ENCODE measurements at places on chromosomes 11 and 22.
A peak's percentile ranks its signal among the peaks of the same experiment; 100 is the strongest.

GRCh38 chr11:58577555-58578135, 1.2 kb upstream of the ZFP91 start:
- peak; percentile 58 for DNase-seq

DNA sequence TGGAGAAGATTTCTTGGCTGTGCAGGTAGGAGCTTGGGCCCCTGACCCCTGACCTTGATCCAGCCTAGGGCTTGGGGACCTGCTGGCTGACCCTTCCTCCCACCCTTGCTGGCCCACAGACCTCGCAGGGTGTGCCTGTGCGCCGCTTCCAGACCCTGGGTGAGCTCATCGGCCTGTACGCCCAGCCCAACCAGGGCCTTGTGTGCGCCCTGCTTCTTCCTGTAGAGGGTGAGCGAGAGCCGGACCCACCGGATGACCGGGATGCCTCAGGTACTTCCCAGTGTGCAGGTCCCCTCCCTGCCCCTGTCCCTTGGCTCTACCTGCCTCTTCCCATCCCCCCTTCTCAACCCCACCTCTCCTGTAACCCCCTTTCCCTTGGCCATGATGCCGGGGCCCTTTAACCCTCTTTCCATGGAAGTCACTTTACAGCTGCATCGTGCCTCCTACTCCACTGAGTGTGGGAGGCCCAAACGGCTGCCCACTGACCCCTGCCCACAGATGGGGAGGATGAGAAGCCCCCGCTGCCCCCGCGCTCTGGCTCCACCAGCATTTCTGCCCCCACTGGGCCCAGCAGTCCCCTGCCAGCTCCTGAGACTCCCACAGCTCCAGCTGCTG, 3.8 kb downstream of the INPPL1 start:
- DNase-seq = no peak

DNA sequence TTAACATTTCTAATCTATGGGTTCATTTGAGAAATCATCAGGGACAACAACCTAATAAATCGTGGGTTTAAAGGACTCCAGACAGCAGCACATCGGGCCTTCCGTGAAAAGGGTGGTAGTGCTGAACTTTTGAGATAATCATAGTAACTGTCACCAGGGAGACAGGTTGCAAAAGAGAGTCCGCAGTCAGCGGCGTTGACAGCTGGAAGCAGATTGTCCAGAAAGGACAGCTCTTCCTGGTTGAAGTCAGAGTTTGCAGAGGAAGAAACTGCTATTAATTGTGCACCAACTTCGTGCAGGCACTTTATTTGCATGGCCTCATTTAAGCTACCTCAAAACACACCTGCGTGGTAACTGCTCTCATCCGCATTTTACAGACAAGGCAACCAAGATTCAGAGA, 20.5 kb upstream of the ISX start:
- DNase-seq = no peak

DNA sequence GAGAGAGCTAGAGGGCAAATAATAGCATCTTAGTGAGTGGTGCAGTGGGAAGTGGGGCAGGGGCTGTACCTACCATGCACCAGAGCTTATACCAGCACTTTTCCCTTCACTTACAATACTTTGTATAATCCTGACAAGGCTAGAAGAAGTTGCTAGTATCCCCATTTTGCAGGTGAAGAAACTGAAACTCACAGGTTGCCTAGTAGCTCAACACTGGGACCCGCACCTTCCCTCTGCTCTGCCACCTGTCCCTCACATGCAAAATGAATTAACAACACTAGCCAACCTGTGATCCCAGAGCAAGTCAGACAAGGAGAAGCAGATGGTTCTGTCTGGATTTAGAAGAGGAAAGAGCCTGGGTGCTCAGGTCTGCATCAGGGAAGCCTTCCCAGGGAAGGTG, 510.4 kb downstream of the BUD13 start:
- no peak for DNase-seq

GRCh38 chr11:73521621-73522020, 76.3 kb downstream of the FAM168A start:
- no peak for DNase-seq

- DNase-seq = no peak
These were observed 89.0 kb upstream of the PARVA start for GRCh38 chr11:12288212-12288930.

DNA sequence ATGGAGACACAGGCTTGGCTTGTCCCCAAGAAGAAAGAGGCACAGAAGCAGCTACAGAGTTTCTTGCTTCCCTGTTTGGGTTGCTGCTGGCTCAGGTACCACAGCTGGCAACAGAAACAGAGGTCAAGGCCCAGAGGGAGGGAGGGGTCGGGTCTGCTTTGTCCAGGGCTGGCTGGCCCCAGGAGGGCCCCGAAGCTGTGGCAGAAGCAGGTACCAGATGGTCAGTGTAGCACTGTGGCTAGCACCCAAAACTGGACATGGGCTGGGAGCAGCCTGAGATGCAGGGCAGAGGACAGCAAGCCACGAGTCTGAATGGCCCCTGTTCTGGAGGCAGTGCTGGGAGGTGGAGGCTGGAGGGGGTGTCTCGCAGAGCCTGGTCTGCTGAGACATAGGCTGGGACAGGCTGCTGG, 52.3 kb upstream of the CCDC188 start:
- no peak for DNase-seq

DNA sequence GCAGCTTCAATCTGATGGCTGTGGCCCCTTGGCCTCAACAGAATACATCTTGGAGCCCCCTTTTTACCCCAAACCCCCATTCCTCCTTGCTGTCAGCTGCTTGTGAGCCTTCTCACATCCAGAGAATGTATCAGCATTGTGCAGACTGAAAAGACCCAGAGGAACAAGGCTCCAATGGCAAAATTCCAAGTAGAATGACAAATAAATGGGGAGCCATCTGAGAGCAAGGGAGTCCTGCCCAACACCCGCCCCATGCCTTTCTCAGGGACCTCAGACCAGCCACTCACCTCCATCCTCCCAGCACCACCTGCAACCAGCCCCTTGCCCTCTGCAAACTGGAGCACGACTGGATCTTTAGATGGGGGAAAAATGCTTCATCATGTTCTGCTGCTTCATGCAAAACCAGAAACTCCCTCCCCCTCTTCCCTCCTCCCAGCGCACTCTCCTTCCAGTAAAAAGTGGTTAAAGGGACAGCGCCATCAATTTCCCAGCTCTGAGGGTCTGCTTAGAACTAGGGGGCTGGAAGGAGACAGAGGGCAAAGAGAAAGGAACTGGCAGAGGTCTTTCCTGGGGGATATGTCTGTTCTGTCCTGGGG, 2.2 kb upstream of the NEFH start:
- DNase-seq = no peak

- DNase-seq = no peak
These were observed 62.5 kb downstream of the SYTL2 start for GRCh38 chr11:85748455-85748891.

DNA sequence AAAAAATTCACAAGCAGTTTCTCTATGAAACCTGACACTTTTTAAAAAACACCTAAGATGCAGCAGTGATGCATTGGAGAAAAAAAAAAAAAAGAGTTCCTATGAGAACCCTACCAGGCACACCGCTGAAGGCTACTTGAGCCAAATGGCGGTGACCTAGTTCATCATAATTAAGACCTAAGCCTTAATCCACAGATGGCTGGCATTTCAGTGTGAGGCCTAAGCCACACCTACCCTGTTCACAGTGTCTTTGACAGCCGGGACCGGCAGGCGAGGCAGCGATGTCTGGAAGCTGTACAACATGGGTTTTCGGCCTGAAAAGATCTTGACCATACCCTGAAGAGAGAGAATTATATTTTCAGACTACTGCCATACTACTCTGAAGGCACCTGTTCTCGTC, 38.0 kb downstream of the CPT1A start:
- DNase-seq = no peak

GRCh38 chr11:47507563-47508239, 45.2 kb downstream of the CELF1 start:
- DNase-seq = no peak

DNA sequence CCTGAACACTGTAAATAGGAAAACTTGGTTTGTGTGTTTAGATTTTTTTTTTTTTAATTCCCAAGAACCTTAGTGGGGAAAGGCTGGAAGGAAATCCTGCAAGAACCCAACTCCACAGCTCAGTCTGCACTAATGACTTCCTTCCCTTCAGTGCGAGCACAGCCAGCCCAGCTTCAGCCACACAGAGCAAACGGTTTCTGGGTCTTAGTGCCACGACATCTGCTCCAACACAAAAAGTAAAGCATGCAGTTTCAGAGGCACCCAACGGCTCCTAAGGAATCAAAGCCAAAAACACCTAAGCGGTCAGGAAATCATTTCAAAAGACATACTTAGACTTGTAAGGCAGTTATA, 236.1 kb downstream of the TTC28 start:
- no peak for DNase-seq

DNA sequence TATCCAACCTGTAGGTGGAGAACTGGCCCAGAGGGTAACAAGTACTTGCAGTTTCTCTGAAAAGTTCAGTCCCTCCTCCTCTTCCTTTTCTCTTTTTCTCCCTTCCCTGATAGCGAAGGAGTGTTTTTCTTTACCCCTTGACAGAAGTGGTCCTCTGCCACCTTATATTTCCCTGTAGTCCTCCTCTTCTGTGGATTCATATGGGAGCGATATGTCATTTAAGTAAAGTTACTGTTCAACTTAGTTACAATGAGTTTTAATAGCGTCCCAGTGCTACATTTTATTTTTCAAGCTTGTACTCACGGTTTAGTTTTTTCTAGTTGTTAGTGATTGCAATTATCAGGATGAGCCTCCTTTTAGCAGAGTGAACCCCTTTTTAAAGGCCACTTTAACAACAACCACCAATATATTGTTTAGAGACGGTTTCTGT, 1.4 kb downstream of the PCF11 start:
- DNase-seq = no peak

GRCh38 chr11:123509737-123510578, 79.9 kb downstream of the GRAMD1B start:
- DNase-seq = no peak

DNA sequence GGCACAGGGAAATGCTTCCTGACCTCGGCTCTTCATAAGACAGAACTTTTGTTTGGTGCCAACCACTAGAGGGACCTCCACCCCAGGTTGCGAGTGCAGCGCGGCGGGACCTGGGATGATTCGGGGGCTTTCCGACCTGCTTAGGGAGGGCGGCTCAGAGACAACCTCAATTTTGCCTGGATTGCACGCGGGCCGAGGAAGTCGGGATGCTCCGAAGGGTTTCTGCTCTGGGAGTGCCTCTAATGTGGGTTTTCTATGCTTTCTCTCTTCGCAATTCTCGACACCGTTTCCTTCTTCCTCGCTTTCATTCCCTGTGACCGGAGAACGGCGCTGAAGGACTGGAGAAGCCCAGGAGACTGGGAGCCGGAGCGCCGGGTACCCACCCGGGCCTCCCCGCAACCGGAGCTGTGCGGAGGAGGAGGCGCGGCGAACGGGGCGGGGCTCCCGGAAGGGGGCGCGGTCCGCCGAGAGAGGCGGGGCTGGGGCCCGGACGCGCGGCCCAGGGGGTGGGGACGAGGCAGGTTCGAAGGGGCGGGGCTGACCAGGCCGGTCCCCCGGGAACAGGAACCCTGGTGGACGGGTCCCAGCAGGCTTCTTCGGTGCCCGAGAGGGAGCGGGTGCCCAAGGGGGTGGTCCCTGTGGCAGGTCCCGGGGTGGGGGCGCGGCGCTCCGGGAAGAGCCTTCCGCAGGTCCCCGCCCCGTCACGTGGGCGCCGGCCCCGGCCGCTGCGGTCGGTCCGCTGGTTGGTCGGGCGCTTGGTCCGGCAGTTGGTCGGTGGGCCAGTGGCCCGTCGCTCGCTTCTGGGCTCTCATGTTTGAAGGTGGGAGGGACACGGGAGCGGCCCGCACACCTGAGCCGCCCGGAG, at the start of gene PPFIBP2:
Gene PPFIBP2, plus strand, starts transcription at position 766 of the 865 bp plus-strand sequence. CDS start 35,477 bp downstream, outside the sequence.
- peak; percentile 54 for DNase-seq

DNA sequence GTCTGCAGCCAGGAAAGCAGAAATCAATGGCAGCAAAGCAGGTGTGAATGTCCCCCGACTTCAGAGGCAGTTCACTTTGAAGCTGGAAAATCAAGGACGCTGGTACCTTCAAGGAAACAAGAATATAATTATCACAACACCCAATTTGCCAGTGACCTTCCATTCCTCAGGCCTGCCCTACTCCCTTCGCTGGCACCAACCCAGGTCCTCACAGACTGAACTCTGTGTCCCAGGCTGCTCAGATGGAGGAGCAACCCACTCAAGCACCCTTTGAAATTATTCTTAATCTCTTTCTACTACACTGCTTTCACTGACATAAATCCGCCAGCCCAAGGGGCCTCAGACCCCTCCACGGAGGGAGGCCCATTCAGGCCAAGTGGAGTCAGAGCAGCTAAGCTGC, 64.7 kb upstream of the WT1 start:
- no peak for DNase-seq

GRCh38 chr11:12604557-12605153, 69.6 kb upstream of the TEAD1 start:
- DNase-seq = no peak

- no peak for DNase-seq
These were observed 48.5 kb downstream of the PAK1 start for GRCh38 chr11:77425346-77425745.

DNA sequence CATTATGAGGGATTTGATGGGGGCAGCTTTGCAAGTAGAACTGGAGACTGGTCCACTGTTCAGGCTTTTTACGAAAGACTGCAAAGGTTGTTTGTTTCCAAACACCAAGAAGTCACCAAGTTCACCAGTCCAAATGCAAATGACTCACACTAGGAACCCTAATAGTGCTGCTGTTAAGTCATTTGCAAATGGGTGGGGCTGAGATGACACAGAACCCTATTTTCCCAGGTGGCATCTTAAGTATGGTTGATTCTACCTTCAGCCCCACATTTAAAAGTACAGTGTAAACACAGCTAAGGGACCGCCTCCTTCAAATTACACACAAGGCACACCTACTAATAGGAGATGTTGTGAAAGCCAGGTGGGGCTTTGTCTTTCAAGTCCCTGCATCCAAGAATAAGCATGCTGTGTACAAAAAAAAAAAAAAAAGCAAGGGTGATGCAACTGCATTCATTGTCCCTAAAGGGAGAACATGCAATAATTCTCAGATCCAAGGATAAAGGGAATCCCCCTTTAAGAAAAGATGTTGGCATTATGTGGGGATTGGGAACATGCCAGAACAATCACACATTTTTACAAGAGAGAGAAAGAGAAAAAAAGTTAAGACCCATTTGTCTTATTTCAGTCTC, 27.3 kb downstream of the BDNF start:
- DNase-seq = no peak

- DNase-seq = no peak
These were observed 58.4 kb upstream of the CSNK2A3 start for GRCh38 chr11:11411401-11411985.

Data from activated CD8-positive, alpha-beta memory T cell treated with anti-CD3 and anti-CD28 coated beads for 4 hours (primary cell).